Ammon's horn (tissue), 1 donor: ENCODE measurements at places on chromosomes 4 and X.

DNA sequence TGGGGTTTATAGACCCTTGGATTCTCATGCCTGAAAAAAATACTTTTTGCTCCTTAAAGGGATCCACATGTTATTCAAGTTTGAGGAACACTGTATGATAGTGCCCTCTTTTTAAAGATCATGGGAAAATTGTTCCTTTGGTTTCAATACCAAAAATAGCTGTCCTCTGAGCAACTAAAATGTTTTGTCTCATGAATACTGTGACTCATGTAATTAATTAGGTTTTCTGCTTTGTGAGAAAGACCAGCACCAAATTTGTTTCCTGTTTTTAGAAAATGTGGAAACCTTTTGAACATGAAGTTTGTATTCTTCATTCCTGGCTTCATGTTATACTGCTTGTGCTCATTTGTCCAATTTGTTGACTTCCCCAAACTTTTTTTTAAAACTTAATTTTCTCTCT is 127.6 kb upstream of the SH3RF1 start:
- DNase-seq, result no peak

- no peak for DNase-seq
Observed at GRCh38 chr4:142474398-142475087, 371.6 kb downstream of the INPP4B start.

- no peak for DNase-seq
Observed at GRCh38 chr4:181693517-181693916, 549.7 kb upstream of the TENM3 start.

DNA sequence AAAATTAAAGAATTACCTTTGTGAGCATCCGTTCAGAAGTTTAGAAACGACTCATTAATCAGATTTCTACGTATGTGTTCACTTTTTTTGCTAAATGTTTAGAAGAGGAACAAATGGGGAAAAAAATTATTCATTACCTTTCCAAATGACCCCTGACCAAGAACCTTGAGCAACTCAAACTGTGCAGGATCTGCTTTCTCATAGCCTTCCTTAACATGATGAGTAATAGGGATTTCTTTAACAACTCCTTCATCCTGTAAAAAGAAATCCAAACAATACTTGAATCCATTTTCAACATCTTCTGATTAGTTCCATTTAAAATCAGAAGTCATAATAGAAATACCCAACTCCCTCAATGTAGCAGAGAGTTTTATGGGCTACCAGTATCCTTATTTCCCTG is 32.1 kb downstream of the RPS6KA6 start:
- DNase-seq, result no peak

DNA sequence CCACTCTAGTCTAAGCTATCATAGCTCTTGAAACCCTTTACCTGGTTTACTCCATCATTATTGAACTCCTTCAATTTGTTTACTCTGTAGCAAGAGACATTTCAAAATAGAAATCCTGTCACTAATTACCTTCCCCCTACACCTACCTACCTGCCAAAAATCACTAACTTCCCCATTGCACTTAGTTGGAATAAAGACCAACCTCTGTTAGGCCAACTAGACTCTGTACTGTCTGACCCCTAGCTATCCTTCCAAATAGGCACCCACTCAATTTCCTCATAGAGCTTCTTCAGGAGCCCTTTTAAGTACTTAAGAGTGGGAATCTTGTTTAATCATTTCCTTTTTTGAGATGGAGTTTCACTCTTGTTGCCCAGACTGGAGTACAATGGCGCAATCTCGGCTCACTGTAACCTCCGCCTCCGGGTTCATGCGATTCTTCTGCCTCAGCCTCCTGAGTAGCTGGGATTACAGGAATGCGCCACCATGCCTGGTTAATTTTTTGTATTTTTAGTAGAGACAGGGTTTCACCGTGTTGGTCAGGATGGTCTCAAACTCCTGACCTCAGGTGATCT is 8.9 kb upstream of the CDKL2 start:
- DNase-seq, result no peak

GRCh38 chrX:139475432-139475831 is 55.1 kb upstream of the F9 start:
- DNase-seq, result no peak

DNA sequence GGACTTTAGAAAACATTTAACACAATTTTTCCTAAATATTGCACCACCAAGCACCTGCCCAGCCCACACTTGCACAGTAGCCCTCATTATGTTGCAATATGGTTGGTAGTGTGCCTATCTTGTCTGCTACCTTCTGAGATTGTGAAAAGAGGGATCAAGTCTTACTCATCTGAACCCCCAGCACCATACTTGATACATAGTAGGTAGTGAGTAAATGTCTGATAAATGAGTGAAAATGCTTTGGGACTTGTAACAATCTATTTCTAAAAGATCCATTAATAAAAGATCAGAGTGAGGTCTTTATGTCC is 118.4 kb upstream of the MED14 start:
- DNase-seq, result no peak

- DNase-seq, result no peak
Observed at GRCh38 chr4:37830640-37831039, 4.2 kb downstream of the PGM2 start.

DNA sequence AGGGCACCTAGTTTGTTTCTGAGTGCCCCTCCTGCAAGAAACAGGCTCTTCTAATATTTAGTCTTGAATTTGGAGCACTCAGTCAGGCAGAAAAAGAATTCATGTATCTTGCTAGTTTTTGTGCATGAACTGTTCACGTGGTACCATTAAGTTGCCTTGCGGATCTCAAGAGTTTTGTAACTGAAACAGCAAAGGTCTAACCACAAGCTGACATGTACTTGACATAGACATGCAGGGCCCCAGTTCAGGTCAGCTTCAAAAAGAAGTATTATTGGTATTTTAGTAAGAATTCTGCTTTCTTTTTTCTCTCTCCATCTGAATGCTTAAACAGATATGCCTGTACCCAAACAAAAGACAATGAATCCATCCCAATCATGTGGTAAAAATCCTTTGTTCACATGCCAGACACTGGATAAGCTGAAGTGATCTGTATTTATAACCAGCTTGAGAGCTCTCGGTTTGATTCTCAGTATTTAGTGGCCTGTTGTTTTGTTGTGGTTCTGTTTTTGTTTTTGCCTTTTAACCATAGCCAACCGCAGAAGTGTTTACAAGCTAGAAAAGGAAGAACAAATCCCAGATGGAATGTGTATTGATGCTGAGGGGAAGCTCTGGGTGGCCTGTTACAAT is 13.0 kb downstream of the RGN start:
- DNase-seq, result peak; percentile 29

DNA sequence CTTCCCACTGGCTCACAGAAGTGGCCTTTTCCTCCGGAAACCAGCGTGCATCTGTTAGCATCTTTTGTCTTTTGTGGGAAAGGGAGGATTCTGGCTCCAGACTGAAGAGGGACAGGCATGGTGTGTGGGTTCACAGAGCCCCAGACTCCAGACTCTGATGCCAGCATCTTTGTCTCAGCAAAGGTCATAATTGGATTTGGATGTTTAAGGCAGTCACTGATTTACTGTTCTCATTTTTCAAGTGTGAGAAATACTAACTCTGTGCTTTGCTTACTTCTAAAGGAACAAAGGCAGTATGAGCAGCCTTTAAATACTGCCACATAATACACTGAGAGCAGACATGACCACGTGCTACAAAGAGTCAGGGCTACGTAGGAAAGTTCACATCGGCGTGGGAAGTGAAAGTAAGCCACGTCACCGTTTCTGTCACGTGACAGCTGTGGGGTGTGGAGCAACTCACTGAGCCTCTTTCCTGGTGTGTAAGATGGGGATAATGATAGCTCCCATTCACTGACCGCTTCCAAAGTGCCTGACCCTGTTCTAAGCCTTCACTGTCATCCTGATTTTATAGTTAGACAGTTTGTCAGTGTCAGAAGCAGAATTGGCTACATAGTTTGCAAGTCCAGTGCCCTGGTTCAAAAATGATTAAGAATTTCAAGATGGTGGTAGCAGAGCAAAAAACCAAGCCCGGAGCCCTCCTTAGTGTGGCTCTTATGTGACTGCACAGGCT is 24.8 kb upstream of the TMSB4X start:
- peak; percentile 87 for DNase-seq

GRCh38 chr4:54439831-54440243 is 210.7 kb downstream of the PDGFRA start:
- peak; percentile 70 for DNase-seq

GRCh38 chr4:82367438-82368097 is 6.2 kb downstream of the HNRNPD start:
- no peak for DNase-seq

DNA sequence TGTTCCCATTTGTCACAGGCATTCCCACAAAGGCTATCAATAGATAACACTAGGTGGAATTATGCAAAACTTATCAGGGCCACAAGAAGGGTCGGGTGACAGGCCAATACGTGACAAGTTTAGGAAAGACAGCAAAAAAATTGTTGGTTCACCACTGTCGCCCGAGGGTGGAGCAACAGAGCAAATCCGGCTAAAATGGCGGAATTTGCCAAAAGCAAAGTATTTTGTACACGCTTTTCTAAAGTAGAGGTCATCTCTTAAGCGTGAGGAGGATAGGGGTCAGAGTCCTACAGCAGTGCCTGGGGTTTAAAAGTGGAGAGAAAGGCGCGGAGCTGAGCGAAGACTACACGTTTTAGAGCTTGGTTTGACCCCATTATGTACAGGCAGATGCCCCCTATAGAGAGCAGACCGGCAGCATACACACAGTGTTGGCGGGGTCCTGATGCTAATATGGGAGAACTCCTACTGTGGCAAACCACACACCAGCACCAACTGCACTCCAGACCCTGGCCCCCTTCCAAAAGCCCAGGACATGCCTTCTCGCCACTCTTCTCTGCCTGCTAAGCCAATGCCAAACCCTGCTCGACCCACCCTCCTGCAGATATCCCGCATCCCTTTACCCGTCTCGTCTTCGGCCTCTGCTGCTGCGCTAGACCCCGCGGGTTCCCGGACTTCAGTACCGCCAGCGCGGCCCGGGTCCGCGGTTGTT is 733 bp downstream of the CCNA2 start:
- DNase-seq, result peak; percentile 8

DNA sequence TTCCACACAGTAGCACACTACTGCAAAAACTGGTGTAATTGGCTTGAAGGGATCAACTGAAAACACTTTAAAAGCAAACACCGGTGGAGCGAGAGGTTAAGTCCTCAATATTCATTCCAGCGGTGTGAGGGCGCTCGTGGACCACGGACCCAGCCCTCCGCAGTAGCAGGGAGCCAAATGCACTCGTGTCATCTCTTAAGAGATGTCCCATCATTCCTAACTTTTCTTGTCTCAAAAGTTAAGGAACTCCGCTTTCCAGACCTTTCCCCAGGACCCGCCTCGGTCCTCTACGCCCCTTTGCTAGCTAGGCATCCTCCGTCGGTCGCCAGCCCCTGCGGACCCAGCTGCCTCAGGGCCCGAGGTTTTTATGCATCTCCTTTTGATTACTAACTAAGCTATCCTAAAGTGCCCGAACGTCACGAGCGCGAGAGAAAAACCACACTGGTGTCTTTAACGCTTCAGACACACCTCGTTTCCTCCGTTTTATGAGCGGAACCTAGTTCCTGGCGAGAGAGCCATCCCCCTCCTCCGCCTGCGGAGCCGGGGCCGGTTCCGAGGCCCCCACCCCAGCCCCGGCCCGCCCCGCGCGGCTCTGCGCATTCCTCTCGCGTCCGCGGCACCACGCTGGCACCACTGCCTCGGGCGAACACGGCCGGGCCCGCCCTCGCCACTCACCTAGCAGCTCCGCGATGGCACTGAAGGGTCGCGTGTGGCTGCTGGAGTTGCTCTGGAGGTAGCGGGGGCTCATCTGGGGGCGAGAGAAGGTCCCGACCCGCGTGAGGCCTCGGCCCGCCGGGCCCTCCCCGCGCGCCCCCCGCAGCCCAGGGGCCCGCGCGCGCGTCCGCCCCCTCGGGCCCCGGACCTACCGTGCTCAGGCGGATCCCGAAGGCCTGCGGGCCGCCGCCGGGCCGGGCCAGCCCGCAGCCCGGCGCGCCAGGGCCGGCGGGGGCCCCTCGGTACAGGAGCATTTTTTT is 723 bp downstream of the MORC4 start:
- DNase-seq, result peak; percentile 70

DNA sequence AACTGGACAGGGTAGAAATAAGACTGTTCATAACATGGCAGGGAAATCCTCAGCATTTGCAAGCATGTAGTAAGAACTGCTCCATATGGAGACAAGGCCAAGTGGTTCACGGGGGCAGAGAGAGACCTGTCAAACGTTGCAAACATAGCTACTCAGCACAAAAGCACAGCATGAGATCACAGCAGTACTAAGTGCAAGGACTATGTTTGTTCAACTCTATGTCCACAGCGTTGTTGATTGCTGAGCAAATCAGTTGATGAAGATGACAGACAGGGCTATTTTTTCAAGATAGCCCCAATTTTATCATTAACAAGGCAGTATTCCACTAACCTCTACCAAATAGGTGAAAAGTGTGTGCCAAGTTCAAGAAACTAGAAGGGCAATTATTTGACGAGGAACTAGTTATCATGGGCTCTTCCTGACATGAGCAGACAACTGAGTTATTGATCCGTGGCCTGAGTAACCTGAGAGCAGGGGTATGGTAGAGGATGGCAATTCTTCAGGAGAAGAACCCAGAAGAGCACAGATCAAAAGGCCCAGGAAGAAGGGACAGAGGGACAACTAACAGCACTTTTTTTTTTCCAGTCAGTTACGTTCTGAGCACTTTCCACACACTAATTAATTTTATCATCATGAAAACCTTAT is 57.4 kb downstream of the SPOCK3 start:
- DNase-seq, result no peak

GRCh38 chrX:72100824-72101351 is 30.8 kb downstream of the RTL5 start:
- peak; percentile 19 for DNase-seq
